ENCODE measurements at places on chromosomes 3 and 15.

GRCh38 chr15:74994236-74994635 lies 1.1 kb upstream of the SCAMP5 start:
- no peaks in the 10 kb centered on the region for H3K27me3 ChIP-seq
- DNase-seq = no peak
- H3K4me3 ChIP-seq = no peak overlapping the region
- H3K4me1 ChIP-seq = peaks cover 4% of the 10 kb centered on the region
- H3K36me3 ChIP-seq = no peaks in the 10 kb centered on the region

DNA sequence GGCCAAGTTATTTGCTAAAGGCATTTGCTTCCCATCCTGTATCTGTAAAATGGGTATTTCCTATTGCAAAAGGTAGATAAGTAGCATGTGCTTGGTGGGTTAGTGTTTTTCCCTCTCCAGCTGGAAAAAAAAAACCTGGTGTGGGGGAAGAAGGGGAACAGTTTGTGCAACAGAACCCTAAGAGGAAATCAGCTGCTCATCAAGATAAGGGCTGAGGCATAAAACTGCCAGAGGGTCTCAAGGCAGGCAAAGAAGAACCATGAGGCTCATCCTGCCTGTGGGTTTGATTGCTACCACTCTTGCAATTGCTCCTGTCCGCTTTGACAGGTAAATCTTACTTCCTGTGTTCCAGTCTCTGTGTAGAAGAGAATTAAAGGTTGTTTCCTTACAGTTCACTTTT lies at the start of gene CPA3:
TSS of gene CPA3 (plus strand) at position 248 of the 400 bp plus-strand sequence. CDS start at position 260, 12 bp downstream.
- H3K27ac ChIP-seq = no peak within 1 kb of the TSS
- no peaks in the 10 kb centered on the region for H3K36me3 ChIP-seq
- peaks cover 57% of the 10 kb centered on the region for H3K27me3 ChIP-seq
- H3K4me3 ChIP-seq = no peak within 1 kb of the TSS
- DNase-seq = no peak

- H3K27ac ChIP-seq = no peak overlapping the region
- no peak overlapping the region for H3K4me3 ChIP-seq
- no peaks in the 10 kb centered on the region for H3K27me3 ChIP-seq
- no peaks in the 10 kb centered on the region for H3K4me1 ChIP-seq
- H3K36me3 ChIP-seq = no peaks in the 10 kb centered on the region
- no peak for DNase-seq
These were observed 279.7 kb downstream of the MAGI1 start for GRCh38 chr3:65758876-65759598.

DNA sequence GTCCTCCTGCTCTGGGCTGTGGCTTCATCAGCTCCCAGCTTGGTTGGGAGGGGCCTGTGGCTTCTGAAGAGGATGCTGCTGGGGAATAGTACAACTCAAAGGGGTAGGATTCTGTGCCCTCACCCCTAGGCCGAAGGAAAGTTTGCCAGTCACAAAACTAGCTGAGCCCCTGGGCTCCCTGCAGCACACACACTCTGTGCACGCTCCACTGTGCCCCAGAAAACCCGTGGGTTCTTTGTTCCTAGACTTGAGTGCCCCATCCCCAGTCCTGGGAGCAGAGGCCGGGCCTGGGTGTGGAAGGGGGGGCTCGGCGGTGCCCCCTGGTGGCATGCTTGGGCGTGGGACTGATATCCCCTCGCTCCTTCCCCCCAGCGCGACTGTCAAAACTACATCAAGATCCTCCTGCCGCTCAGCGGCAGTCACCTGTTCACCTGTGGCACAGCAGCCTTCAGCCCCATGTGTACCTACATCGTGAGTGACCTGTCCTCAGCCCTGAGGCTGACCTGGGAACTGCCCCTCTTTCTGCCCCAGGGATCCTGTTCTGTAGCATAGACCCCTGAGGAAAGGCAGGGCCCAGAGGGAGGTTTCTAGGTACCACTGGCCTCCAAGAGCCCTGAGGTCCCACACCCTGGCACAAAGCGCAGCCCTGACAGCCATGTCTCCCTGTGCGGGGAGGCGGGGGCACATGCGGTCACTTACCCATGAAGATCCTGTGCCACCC lies 14.2 kb downstream of the CIB1 start:
- peaks cover 64% of the 10 kb centered on the region for H3K36me3 ChIP-seq
- peak overlapping the region; percentile 27 for H3K27ac ChIP-seq
- H3K27me3 ChIP-seq = no peaks in the 10 kb centered on the region
- peaks cover 6% of the 10 kb centered on the region for H3K4me1 ChIP-seq
- H3K4me3 ChIP-seq = no peak overlapping the region
- no peak for DNase-seq

- no peaks in the 10 kb centered on the region for H3K36me3 ChIP-seq
- peaks cover 10% of the 10 kb centered on the region for H3K4me1 ChIP-seq
- H3K27me3 ChIP-seq = no peaks in the 10 kb centered on the region
- no peak for DNase-seq
These were observed 175.6 kb downstream of the SMAD6 start for GRCh38 chr15:66877477-66878271.

- H3K36me3 ChIP-seq = no peaks in the 10 kb centered on the region
- DNase-seq = no peak
- H3K27ac ChIP-seq = no peak overlapping the region
- H3K4me1 ChIP-seq = peaks cover 50% of the 10 kb centered on the region
These were observed 403.1 kb upstream of the TBL1XR1 start for GRCh38 chr3:177600411-177600810.

DNA sequence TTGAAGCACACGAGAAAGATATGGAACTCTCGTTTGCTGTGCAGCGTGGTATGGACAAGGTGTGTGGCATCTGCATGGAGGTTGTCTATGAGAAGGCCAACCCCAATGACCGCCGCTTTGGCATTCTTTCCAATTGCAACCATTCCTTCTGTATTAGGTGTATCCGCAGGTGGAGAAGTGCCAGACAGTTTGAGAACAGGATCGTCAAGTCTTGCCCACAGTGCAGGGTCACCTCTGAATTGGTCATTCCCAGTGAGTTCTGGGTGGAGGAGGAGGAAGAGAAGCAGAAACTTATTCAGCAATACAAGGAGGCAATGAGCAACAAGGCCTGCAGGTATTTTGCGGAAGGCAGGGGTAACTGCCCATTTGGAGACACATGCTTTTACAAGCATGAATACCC lies 1.2 kb downstream of the MKRN3 start:
- H3K36me3 ChIP-seq = no peaks in the 10 kb centered on the region
- 0 out of 2 replicates have a peak overlapping the region, but pooled peaks have one; percentile 5 for H3K4me3 ChIP-seq
- H3K27me3 ChIP-seq = no peaks in the 10 kb centered on the region

DNA sequence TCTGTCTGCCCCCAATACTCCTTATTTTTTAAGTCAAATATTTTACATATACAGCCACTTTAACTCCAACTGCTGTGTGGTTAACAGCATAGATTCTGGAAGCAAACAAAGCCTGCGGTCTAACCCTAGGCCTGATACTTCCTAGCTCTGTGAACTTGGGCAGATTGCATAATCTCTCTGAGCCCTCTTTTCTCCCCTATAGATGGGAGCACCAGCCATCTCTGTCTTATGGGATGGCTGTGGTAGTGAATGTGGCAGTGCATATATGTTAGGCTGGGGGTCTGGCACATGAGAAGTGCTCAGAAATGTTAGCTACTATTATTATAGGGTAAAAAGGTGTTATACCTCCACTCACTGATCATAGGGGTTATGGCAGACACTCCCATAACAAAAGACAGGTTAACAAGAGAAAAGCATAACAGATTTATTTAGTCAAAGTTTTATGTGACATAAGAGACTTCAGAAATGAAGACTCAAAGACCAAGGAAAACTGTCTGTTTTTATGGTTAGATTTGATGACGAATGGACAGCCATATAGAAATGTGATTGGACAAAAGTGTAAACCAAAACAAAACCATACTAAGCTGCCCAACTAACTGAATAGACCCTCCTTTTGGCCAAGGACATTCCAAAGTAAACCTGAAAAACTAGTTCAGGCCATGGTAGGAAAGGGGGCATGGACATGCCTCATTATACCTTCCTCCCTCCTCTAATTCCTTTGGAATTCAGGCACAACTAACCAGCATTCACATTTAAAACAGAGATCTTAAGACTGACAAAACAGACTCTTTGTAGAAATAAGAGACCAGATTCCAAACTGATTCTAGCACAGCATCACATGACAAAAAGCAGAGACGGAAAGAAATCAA lies 53.9 kb upstream of the DAZL start:
- peaks cover 11% of the 10 kb centered on the region for H3K4me1 ChIP-seq
- H3K27ac ChIP-seq = no peak overlapping the region
- peak; percentile 55 for DNase-seq

DNA sequence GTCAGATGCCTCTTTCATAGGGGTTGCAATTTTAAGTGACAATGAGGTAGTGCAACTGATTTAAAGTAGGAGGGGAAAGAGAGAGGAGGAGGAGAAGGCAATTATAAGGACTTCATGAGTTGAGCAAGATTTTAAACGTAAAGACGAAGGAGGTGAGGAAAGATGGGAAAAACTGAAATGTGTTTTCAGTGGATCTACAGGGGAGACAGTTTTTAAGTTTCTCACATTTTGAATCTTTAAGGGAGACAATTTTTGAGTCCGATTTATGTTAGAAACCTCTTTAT lies 68.7 kb upstream of the LIMD1 start:
- H3K36me3 ChIP-seq = peaks cover 18% of the 10 kb centered on the region
- H3K4me3 ChIP-seq = no peak overlapping the region
- peaks cover 12% of the 10 kb centered on the region for H3K4me1 ChIP-seq
- DNase-seq = no peak
- no peaks in the 10 kb centered on the region for H3K27me3 ChIP-seq
- H3K27ac ChIP-seq = no peak overlapping the region

- H3K27ac ChIP-seq = no peak overlapping the region
- H3K4me3 ChIP-seq = no peak overlapping the region
- no peak for DNase-seq
These were observed 223.4 kb downstream of the ATP8B4 start for GRCh38 chr15:49895347-49896223.

DNA sequence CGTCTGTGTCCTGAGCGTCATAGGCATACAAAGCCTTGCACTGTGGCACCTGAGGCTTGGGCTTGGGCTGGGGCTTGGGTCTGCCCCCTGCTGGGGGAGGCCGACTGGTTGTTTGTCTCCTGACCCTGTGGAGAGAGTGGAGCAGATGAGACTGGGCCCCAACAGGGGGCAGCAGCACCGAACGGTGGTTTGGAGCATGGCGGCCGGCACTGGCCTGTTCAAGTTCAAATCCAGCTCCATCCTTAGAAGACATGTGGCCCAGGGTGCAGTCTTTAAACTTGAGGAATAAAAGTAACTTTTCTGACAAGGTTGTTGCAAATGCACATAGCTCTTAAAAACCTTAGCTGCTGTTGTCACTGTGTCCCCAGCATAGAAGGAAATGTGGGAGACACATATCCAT lies 33.3 kb downstream of the CCNB2 start:
- no peak overlapping the region for H3K27ac ChIP-seq
- no peaks in the 10 kb centered on the region for H3K27me3 ChIP-seq
- H3K4me1 ChIP-seq = no peaks in the 10 kb centered on the region
- H3K4me3 ChIP-seq = no peak overlapping the region
- DNase-seq = peak; percentile 47

GRCh38 chr3:134312072-134312872 lies 61.6 kb upstream of the RYK start:
- H3K4me3 ChIP-seq = no peak overlapping the region
- H3K27me3 ChIP-seq = no peaks in the 10 kb centered on the region
- H3K36me3 ChIP-seq = no peaks in the 10 kb centered on the region
- peaks cover 63% of the 10 kb centered on the region for H3K4me1 ChIP-seq
- peak; percentile 27 for DNase-seq

DNA sequence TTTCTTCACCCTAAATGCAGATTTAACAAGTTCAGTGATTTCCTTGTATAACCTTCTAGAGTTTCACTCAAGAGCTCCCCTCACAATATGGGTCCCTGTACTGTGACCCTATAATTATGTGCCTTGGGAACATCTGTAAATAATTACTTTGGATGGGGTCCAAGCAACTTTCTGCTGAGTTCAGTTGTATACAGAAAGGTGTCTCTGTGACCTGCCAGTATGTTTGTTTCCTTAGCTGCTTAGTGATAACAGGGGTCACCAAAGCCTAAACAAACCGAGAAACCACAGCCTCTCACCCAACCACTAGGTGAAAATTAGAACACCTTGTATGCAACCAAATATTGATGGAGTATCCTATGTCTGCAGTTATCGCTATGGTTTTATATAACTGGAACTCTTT lies 29.8 kb upstream of the SLC25A36 start:
- no peaks in the 10 kb centered on the region for H3K36me3 ChIP-seq
- no peak overlapping the region for H3K27ac ChIP-seq
- H3K27me3 ChIP-seq = peaks cover 9% of the 10 kb centered on the region
- no peak overlapping the region for H3K4me3 ChIP-seq

DNA sequence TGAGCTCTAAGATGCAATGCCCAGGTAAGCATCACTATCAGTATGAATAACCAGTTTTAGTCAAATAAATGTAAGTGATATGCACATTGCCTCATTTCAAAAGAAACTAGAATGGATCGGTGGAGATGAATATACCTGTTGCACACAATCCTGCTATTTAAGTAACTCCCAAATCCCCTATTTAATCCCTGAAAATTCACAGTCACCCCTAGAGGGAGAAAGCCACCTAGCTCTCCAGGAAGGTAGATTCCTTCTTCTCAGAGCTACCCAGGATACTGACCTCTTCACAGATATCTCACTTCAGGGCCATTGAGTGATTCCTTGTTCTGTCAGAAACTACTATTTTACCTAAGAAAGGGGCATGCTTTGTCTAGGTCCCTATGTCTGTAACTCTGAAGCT lies 11.7 kb downstream of the LSAMP start:
- no peak overlapping the region for H3K4me3 ChIP-seq
- no peak for DNase-seq
- H3K36me3 ChIP-seq = no peaks in the 10 kb centered on the region
- no peaks in the 10 kb centered on the region for H3K4me1 ChIP-seq

All from PC-3 (cell line).